ENCODE measurements at places on chromosomes 7 and 10. TPM values are rescaled to one million over a fixed set of nuclear protein-coding genes. Genes with fewer than 3 reads are reported as not detected.
A peak's percentile ranks its signal among the peaks of the same experiment; 100 is the strongest.

SCRN1 gene
- 2.5 TPM for total RNA-seq

CPEB3 gene
- total RNA-seq = 16.9 TPM

ADRB1 gene
- 0.66 TPM for total RNA-seq

GRCh38 chr7:39683216-39683845 lies 60.0 kb downstream of the RALA start:
- peaks cover 29% of the 10 kb centered on the region for H3K4me1 ChIP-seq
- no peak overlapping the region for H3K27ac ChIP-seq
- no peak for DNase-seq
- no peaks in the 10 kb centered on the region for H3K27me3 ChIP-seq

DNA sequence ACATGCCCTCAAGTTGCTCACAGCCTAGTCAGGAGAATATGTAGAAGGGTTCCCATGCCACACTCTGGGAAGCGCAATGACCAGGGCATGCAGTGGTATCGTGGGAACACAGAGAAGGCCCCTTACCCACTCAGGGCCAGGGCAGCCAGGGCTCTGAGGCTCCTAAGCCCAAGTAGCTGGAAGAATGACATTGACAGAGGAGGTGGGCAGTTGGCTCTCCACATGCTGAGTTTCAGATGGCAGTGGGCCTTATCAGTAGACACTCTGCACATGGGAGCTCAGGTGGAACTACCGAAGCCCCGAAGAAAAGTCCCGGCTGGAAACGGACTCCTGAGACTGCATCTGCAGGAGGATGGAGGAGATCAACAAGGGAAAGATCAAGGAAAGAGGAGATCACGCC lies 15.7 kb upstream of the SVOPL start:
- H3K36me3 ChIP-seq = no peaks in the 10 kb centered on the region
- no peaks in the 10 kb centered on the region for H3K27me3 ChIP-seq
- no peak overlapping the region for H3K27ac ChIP-seq
- H3K4me1 ChIP-seq = no peaks in the 10 kb centered on the region

MPP7 gene
- total RNA-seq = 3.8 TPM

DNA sequence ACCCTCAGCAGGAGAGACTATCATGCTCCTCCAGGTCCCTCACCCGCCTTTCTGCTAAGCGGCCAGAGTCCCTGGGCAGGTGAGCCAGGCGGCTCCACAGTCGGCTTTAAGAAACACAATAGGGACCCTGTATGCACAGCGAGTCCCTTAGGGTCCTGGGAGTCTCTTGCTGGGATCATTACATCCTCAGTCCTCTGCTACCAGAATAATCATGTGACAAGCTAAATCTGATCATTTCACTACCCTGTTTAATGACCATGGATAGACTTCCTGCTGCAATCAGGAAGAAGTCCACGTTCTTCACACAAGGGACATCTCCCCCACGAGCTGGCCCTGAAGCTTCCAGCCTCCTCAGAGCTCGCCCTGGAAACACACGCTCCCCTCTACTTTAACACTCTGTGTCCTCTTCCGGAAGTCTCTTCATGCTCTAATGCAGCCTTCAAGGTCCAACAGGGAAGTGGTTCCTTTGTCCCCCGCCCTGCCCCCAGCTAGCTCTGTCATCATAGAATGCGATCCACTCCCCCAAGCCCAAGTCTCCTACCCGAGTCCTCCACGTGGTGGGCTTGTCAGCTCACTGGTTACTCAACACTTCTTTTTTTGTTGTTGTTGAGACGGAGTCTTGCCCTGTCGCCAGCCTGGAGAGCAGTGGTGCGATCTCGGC lies 101.5 kb downstream of the RNF216 start:
- no peak overlapping the region for H3K27ac ChIP-seq
- no peaks in the 10 kb centered on the region for H3K36me3 ChIP-seq
- H3K27me3 ChIP-seq = no peaks in the 10 kb centered on the region
- peaks cover 25% of the 10 kb centered on the region for H3K4me1 ChIP-seq
- no peak overlapping the region for H3K4me3 ChIP-seq
- peak; percentile 48 for DNase-seq

TAS2R41 gene
- total RNA-seq = not detected

GRCh38 chr7:121429798-121430197 lies 33.7 kb upstream of the FAM3C start:
- no peaks in the 10 kb centered on the region for H3K27me3 ChIP-seq
- H3K4me3 ChIP-seq = no peak overlapping the region
- no peak for DNase-seq
- no peak overlapping the region for H3K27ac ChIP-seq
- no peaks in the 10 kb centered on the region for H3K4me1 ChIP-seq

DNA sequence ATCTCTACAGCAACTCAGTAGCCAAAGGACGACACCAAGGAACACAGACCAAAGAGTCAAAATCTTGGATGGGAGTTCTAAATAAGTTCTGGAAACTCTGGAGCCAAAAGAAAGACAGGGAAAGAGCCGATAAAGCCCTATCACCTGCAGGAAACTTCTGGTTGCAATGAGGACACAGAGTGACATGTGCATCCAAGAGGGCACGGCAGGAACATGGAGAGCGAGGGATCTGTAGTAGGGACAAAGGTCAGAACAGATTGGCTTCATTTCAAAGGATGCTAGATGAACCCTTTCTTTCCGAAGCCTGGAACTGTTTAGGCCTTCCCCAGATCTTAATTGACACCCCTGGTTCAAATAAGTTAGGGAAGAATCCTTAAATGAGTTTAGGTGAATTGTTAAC lies 39.5 kb downstream of the CACNA2D1 start:
- no peak overlapping the region for H3K4me3 ChIP-seq
- H3K27ac ChIP-seq = peak overlapping the region; percentile 77
- no peaks in the 10 kb centered on the region for H3K27me3 ChIP-seq
- H3K36me3 ChIP-seq = no peaks in the 10 kb centered on the region
- H3K4me1 ChIP-seq = peaks cover 19% of the 10 kb centered on the region

GRCh38 chr10:77231884-77232610 lies 405.6 kb downstream of the KCNMA1 start:
- H3K4me3 ChIP-seq = no peak overlapping the region
- no peak for DNase-seq
- no peaks in the 10 kb centered on the region for H3K27me3 ChIP-seq
- no peak overlapping the region for H3K27ac ChIP-seq

GRCh38 chr7:54960517-54960916 lies 58.3 kb upstream of the EGFR start:
- no peaks in the 10 kb centered on the region for H3K4me1 ChIP-seq
- peaks cover 8% of the 10 kb centered on the region for H3K27me3 ChIP-seq
- DNase-seq = no peak

PAX4 gene
- total RNA-seq = not detected

- no peaks in the 10 kb centered on the region for H3K27me3 ChIP-seq
- no peak overlapping the region for H3K4me3 ChIP-seq
- no peak for DNase-seq
- no peak overlapping the region for H3K27ac ChIP-seq
Observed at GRCh38 chr10:27890971-27891370, 107.9 kb downstream of the ODAD2 start.

PCBD1 gene
- total RNA-seq = 53.5 TPM

GRCh38 chr7:93955304-93955703 lies 33.8 kb downstream of the GNG11 start:
- no peaks in the 10 kb centered on the region for H3K4me1 ChIP-seq
- DNase-seq = no peak
- H3K27me3 ChIP-seq = no peaks in the 10 kb centered on the region
- H3K36me3 ChIP-seq = no peaks in the 10 kb centered on the region
- no peak overlapping the region for H3K27ac ChIP-seq

SFTPD gene
- not detected for total RNA-seq

DNA sequence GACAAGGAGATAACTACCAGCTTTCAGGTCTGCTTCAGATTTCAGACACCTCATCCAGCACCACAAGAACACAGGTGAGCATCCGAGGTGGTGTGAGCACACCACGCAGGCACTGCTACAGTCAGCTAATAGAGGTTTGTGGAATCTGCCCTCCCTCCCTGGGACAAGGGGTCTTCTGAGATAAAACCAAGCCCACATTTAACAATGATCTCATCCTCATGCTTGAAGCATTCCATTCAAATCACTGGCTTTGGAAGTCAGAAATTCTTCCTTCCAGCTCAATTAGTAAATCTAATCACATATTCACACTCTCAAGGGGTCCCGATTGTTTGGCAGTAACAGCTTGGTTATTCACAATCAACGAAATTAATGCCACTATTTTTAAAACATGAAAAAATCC lies 331.4 kb downstream of the ELMO1 start:
- H3K4me3 ChIP-seq = no peak overlapping the region
- H3K27ac ChIP-seq = no peak overlapping the region
- H3K36me3 ChIP-seq = no peaks in the 10 kb centered on the region
- no peaks in the 10 kb centered on the region for H3K4me1 ChIP-seq

GRCh38 chr10:120034236-120034635 lies 141.7 kb downstream of the SEC23IP start:
- H3K27ac ChIP-seq = no peak overlapping the region
- no peak overlapping the region for H3K4me3 ChIP-seq
- H3K36me3 ChIP-seq = no peaks in the 10 kb centered on the region
- no peaks in the 10 kb centered on the region for H3K4me1 ChIP-seq
- DNase-seq = no peak

DNA sequence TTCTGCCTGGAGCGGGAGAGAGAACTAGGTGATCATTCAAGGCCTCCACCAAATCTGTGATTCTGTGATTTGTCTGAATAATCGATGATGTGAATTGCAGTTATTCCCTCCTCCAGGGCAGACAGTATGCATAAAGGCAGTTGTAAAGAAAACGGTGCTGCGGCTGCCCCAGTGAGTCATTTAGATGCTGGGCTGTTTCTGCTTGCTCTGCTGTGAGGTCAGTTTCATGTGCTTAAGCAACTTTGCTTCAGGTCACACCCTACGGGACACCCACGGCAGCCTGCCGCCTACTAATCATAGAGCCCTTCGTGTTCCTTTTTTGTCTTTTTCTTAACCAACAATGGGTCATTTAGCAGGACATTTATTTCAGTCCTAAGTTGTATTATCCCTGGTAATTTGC lies 158.1 kb upstream of the PITRM1 start:
- no peak overlapping the region for H3K4me3 ChIP-seq
- H3K27me3 ChIP-seq = no peaks in the 10 kb centered on the region
- no peaks in the 10 kb centered on the region for H3K36me3 ChIP-seq
- no peak overlapping the region for H3K27ac ChIP-seq
- no peaks in the 10 kb centered on the region for H3K4me1 ChIP-seq
- DNase-seq = no peak

Measured in gastrocnemius medialis (tissue), 4 donors.